ENCODE measurements at places on chromosomes 1 and 21.

GRCh38 chr1:23371987-23372880 lies 2.6 kb upstream of the ZNF436 start:
- DNase-seq, result no peak

DNA sequence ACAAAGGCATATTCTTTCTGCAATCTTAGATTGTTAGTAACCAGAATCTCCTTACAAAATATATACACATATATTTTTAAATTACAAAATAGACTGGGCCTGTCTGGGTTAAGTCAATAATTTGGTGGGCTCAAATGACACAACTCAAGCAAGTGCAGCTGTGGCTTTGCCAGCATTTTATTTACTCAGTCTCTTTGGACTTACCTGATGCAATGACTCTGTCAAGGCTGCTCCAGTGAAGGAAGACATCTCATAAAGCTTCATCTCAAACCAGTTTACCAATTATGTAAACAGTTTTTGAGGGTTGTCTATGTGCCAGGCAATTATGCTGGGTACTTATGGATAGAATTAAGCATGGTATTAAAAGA lies 22.8 kb upstream of the ABCA4 start:
- no peak for DNase-seq

DNA sequence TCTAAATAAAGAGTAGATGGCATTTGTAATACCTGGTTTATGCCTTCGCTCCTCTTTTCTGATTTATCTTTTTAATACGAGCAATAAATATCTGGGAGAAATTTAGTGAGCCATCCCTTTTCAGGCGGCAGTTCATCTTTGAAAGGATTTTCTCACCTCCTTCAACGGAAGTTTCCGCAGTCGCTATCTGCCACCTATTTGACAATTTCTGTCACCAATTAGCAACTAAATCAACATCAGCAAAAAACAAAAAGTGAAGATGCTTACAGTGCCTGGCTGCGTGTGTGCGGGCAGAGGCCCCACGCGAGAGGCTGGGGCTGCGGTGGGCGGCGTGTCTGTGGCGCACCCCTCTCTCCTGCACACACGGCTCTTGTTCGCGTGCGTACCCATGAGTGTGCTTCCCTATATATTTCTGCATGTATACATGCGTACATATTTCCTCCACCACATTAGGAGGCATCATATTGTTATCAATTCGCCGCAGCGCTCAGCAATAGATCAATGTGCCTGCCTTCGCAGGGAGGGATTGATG lies 117.3 kb upstream of the BARHL2 start:
- DNase-seq, result no peak

DNA sequence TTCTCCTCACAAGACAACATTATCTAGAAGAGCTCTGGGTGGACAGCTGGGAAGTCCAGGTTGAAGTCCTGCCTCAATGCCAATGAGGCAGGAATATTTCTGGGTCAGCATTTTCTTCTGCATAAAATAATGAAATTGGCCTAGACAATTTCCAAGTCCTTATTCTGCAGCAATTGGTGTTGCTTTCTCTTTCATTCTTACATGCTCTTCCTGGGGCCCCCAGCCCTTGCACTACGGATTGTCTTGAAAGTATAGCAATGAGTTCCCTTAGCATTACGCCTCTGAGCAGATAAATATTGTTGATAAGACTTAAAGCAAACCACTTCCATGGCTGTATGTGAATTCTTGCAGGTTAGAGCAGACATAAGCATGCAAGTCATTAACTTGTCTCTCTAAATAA lies 188.5 kb downstream of the TGFBR3 start:
- DNase-seq, result peak; percentile 59

- no peak for DNase-seq
These were observed 1.8 kb upstream of the ELAPOR1 start for GRCh38 chr1:109112056-109112651.

DNA sequence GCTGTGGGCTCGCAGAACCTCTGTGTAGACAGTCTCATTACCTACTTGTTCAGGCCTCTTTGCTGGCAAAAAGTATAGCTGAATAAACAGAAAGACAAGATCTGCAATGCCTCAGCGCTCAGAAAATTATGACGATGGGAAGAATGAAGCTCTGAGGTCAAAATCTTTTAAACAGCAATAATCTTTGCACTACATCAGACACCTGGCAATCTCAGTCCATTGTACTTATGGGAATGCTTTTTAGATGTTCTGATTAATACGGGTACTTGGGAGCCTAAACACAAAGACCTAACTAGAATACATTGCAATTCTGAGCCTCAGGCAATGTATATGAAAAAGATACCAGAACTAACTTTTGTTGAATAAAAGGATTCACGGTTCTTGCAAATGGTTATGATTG lies 410.7 kb downstream of the SMYD3 start:
- DNase-seq, result no peak

DNA sequence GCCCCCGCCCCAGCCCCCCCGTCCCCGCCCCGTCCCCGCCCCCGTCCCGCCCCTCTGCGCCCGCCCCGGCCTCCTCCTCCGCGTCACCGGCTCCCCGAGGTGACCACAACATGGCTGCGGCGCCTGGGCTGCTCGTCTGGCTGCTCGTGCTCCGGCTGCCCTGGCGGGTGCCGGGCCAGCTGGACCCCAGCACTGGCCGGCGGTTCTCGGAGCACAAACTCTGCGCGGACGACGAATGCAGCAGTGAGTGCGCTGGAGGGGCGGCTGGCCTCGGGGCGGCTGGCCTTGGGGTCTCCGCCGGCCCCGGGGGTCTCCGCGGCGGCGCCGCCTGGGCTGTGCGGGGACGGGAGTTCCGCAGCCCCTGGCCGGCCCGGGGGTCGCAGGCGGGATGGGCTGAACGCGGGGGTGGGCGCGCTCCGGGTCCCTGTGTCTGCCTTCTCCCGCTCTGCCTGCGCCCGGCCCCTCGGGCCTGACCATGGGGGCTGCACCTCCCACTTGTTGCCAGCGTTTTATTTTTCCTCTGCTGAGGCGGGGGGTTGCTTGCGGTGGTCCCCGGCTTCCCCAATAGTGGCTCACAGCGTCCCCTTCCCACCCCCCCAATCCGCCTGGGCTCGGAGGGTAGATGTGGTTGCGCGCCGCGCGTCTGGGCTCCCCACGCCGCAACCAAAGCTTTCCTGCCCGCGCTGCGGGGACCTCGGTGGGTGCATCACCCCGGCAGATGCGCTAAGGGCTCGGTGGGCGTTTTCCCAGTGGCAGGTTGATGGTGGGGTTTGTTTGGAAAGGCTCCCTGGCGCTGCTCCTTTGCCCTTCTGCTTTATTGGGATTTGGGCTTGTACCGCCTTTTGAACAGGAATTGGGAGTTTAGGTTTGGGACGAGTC lies at the start of gene MIA3:
MIA3 (plus strand) TSS at position 97 of the 879 bp plus-strand sequence; CDS start at position 111, 14 bp downstream.
- DNase-seq, result peak; percentile 62

- DNase-seq, result no peak
These were observed 1.2 kb upstream of the SMIM1 start for GRCh38 chr1:3771108-3772026.

- DNase-seq, result no peak
These were observed 1.2 kb upstream of the LIN9 start for GRCh38 chr1:226310245-226310540.
